Activated gamma-delta T cell (primary cell): ENCODE measurements at places on chromosomes 4 and X.

DNA sequence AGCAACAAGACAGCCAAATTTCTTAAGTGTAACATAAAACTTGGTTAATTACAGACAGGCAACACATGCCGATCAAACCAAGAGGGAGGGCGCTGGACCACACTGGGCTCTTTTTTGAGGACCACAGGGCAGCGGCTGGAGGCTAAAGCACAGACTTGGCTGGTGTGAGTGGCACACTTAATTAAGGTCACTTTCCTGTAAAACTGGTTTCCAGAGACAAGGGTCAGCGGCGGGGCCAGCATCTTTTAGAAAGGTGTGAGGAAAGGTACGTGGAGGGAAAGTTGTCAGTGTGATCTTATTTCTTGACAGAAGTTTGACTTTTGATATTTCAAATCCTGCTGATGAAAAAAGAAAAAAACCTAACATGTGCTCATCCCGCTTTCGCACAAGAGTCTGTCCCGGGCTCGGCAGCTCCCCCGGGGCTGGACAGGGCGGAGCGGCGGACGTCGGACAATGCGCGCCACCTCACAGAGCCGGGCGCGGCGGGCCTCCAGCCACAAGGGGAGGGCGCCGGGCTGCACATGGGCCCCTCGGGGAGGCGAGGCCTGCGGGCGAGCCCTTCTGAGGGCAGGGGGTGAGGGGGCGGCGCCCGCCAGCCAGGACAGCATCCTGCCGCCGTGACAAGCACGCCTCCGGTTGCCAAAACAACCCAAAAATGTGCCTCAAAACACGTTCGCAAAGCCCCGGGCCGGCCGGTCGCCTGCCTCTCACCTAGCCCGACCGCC, 660 bp upstream of the HSPA4L start:
- DNase-seq = no peak

DNA sequence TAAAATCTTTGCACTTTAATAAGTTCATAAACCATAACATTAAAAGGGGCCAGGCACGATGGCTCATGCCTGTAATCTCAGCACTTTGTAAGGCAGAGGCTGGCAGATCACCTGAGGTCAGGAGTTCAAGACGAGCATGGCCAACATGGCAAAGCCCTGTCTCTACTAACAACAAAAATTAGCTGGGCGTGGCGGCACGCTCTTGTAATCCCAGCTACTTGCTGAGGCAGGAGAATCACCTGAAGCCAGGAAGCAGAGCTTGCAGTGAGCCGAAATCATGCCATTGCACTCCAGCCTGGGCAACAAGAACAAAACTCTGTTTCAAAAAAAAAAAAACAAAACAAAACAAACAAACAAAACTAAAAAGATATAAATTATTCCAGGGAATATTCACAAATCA, 595.2 kb upstream of the LCORL start:
- DNase-seq = no peak

- no peak for DNase-seq
Observed at GRCh38 chrX:16319929-16320328, 152.6 kb downstream of the MAGEB17 start.

DNA sequence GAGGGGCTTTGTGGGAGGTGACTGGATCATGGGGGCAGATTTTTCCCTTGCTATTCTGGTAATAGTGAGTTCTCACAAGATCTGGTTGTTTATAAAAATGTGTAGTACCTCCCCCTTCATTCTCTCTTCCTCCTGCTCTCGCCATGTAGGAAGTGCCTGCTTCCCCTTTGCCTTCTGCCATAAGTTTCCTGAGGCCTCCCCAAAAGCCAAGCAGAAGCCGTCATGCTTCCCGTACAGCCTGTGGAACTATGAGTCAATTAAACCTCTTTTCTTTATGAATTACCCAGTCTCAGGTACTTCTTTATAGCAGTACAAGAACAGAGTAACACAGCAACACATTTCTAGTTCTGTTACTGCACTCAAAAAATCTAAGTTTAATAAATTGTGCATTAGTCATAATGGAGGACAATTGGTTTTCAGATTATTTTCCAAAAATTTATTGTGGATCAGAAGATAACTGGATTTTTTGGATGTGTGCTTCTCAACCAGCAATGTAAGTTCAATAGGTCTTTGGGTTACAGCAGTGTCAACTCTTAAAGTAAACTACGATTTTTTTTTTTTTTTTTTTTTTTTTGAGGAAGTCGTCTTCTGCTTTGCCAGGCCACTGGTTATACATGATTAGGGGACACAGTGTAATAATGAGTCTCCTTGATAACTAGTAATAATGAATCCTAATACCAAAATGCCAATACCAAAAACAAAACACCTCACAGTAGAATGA, 69.9 kb downstream of the CHIC2 start:
- no peak for DNase-seq

GRCh38 chrX:148825696-148826095, 325.3 kb downstream of the AFF2 start:
- no peak for DNase-seq

- DNase-seq = no peak
Observed at GRCh38 chr4:22417408-22417807, 98.5 kb downstream of the ADGRA3 start.
